ENCODE measurements at places on chromosomes 5 and 9.

DNA sequence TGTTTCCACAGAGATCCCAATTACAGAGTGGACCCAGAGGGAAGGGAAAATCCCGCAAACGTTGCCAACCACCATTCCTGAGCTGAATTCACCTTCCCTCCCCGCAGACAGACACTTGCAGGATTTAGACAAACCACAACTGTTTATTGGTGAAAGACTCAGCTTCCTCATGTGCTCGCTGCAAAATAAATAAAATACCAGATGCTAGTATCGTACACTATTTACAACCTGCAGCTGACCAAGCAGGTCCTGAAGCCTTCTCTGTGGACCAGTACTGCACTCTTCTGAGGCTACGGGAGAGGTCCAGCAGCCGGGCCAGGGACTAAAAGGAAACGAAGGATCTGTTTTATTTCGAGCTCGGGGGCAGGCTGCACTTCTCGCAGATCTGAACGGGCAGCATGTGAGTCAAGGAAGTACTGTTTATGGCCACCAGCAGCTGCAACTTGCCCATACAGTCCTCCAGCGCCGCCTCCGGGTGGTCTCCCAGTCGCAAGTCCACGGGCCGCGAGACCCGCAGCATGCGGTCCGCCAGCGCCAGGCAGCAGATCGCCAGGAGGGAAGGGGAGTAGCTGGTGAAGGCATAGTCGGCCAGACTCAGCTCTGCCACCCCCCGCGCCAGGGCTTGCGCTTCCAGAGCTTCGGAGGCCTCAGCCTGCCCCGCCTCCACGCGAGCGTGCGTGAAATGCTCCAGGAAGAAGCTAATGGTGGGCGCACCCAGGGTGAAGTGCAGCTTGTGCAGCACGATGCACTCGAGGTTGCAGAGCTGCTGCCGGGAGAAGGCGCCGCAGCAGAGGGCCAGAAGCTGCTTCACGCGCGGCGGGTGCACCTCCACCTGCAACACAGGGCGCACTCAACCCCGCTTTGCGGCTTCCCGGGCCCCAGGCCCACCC lies 2.1 kb downstream of the CCNO start:
- H3K4me1 ChIP-seq: peaks cover 37% of the 10 kb centered on the region
- H3K27me3 ChIP-seq: peaks cover 82% of the 10 kb centered on the region
- H3K36me3 ChIP-seq: no peaks in the 10 kb centered on the region
- no peak overlapping the region for H3K27ac ChIP-seq
- DNase-seq: no peak

DNA sequence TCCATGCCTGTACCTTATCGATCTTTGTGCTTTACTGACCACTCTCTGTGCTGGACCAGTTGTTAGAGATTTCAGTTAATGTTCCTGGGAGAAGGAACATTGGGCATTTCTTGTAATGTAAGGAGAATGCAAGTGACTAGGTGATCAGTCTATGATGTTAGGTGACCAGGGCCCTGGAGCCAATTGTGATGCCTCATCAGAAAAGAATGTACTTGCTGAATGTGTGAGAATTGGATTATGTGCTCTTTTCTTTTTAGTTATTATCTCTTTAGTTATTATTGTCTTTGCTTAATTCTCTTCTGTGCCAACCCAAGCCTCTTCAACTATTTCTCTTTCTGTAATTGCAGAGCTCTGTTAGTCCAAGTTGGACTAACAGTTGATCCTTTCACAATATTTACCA lies 92.9 kb downstream of the LRRC70 start:
- H3K27me3 ChIP-seq: no peaks in the 10 kb centered on the region
- H3K4me3 ChIP-seq: no peak overlapping the region
- H3K36me3 ChIP-seq: no peaks in the 10 kb centered on the region
- no peaks in the 10 kb centered on the region for H3K4me1 ChIP-seq
- no peak overlapping the region for H3K27ac ChIP-seq
- no peak for DNase-seq

- no peaks in the 10 kb centered on the region for H3K27me3 ChIP-seq
- no peaks in the 10 kb centered on the region for H3K4me1 ChIP-seq
Measured at GRCh38 chr9:10930081-10930480, 317.3 kb upstream of the PTPRD start.

DNA sequence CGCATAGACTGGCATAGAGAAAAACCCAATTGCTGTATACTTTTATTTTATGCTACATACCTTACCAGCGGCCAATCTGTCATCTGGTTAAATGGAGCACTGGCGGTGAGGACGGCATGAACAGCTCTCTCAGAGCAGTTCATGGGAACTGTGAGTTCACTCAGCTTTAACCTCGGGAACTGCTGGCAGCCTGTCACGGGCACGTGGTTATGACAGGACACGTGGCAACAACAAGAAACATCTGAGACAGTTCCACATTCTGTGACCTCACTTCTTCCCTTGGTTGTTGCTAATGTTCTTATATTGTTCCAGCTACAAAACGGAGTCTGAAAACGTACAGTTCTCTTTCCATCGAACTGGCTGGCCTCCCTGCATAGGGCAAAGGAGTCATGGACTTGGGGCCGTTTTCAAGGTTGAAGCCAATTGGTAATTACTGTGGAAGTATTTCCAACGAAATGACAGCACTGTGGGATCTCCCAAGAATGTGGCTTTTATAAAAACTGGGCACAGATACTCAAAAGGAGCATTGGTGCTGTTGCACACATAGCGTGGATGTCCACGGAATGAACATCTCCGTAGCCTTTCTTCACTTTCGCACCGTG lies 246.3 kb upstream of the DAP start:
- H3K27ac ChIP-seq: no peak overlapping the region
- no peaks in the 10 kb centered on the region for H3K27me3 ChIP-seq
- H3K4me1 ChIP-seq: no peaks in the 10 kb centered on the region
- DNase-seq: no peak
- H3K4me3 ChIP-seq: no peak overlapping the region
- H3K36me3 ChIP-seq: no peaks in the 10 kb centered on the region

- no peaks in the 10 kb centered on the region for H3K36me3 ChIP-seq
- H3K4me1 ChIP-seq: no peaks in the 10 kb centered on the region
- H3K27ac ChIP-seq: no peak overlapping the region
- DNase-seq: no peak
- no peaks in the 10 kb centered on the region for H3K27me3 ChIP-seq
Measured at GRCh38 chr9:99305820-99306811, 84.0 kb downstream of the SEC61B start.

- no peak overlapping the region for H3K4me3 ChIP-seq
- no peaks in the 10 kb centered on the region for H3K36me3 ChIP-seq
Measured at GRCh38 chr9:5850724-5851122, 17.8 kb upstream of the ERMP1 start.

DNA sequence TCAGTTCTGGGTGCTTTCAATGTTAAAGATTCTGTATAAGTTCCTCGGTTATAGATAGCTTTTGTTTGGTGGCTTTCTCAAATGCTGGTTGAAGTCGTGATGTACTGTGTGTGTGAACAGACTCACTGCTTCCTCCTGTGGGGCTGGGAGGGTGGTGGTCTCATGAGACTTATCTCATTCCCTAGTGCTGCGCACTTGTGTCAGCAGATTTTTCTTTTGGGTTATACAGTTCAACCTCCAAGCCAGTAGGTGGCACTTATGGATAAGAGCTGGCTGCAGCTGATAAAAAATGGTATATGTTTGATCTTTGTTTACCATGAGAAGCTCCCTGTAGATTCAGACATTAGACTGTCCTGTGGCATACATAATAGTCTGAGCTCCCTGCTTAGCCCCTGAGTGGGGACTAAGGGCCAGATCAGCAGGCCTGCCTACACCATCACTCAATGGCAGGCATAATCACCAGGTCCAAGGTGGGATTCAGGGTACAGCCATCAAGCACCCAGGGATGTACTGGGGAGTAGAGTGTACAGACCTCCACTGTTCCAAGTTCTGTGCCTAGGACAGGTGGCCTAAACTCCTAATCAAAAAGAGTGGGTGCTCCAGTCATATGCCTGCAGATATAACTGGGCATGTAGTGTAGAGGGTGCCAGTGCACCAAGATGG lies 174.2 kb downstream of the OXCT1 start:
- DNase-seq: no peak
- H3K36me3 ChIP-seq: no peaks in the 10 kb centered on the region
- no peak overlapping the region for H3K4me3 ChIP-seq
- no peak overlapping the region for H3K27ac ChIP-seq

DNA sequence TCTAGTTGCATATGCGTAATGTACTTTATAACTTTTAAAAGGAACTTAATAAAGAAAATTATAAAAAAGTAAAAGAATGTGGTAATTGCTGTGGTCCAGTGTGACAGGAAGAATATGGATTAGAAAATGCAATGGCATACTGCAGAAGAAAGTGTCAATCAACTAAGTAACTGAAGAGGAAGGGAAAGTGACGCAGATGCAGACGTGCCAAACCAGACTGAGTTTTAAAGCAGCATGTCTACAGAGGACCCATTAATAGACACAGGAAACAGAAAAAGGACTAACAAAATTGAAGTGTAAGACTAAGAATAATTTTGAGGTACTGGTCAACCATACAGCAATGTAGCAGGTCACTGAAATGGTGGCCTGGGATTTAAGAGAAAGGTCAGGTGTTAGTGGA lies 73.3 kb downstream of the DPYSL3 start:
- H3K27me3 ChIP-seq: no peaks in the 10 kb centered on the region
- no peak for DNase-seq
- H3K4me3 ChIP-seq: no peak overlapping the region
- no peaks in the 10 kb centered on the region for H3K4me1 ChIP-seq

DNA sequence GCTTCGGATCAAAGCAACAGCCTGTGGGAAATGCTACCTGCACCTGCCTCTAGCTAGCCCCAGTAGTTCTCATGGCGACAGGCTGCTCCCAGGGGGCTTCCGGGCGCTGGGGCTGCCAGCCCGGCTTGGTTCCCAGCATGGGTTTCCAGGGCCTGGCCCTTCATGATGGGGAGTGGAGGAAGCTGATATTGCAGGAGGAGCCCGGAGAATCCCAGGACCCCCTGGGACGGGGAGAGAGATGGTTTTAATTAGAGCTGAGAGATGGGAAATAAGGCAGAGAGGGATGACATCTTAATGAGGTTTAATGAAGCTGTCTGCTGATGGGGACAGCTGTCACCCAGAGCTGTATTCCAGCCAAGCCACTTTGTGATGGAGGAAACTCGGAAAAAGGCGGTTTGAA lies 78.6 kb downstream of the CFAP77 start:
- no peaks in the 10 kb centered on the region for H3K36me3 ChIP-seq
- H3K4me3 ChIP-seq: no peak overlapping the region
- no peak overlapping the region for H3K27ac ChIP-seq
- H3K4me1 ChIP-seq: no peaks in the 10 kb centered on the region
- peaks cover 5% of the 10 kb centered on the region for H3K27me3 ChIP-seq

DNA sequence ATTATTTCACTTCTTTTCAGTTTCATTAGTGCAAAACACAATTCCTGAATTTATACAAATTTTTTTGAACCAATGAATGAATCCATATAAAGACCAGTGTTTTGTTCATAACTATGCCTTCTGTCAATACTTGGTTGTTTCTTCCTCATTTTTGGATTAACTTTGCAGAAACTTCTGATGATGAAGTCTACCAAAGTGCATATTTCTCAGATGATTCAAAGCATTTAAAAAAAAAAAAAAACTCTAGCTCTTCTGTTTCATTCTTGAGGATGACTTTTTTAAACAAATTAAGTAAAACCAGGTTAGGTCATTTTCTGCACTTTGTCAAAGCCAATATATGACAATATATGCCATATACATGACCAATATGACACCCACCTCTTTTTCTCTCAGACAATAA lies 92.6 kb downstream of the CHSY3 start:
- no peak for DNase-seq
- H3K4me1 ChIP-seq: no peaks in the 10 kb centered on the region
- H3K27me3 ChIP-seq: no peaks in the 10 kb centered on the region
- no peak overlapping the region for H3K27ac ChIP-seq

DNA sequence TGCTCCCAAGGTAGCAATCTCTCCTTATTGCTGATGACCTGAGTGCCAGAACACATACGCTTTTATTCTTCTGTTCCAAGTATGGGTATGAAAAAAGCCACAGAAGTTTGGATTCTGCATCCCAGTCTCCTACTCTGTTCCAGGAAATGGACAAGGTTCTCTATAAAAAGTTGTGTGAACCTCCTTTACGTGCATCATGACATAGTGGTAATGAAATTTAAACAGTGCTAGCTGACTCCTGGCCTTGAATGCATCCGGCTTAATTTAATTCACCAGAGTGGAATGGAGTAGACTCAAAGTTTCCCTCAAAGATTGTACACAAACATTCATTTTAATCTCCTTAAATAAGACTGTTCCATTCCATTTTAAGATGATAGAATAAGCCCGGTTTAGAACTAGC lies 68.9 kb downstream of the LURAP1L start:
- no peaks in the 10 kb centered on the region for H3K4me1 ChIP-seq
- H3K36me3 ChIP-seq: no peaks in the 10 kb centered on the region
- H3K27ac ChIP-seq: no peak overlapping the region
- no peak for DNase-seq
- H3K4me3 ChIP-seq: no peak overlapping the region

GRCh38 chr9:115849679-115850412 lies 303.7 kb upstream of the PAPPA start:
- no peak overlapping the region for H3K4me3 ChIP-seq
- no peak overlapping the region for H3K27ac ChIP-seq
- H3K4me1 ChIP-seq: no peaks in the 10 kb centered on the region
- no peaks in the 10 kb centered on the region for H3K27me3 ChIP-seq
- no peak for DNase-seq

- H3K27me3 ChIP-seq: peaks cover 11% of the 10 kb centered on the region
- DNase-seq: no peak
- H3K4me3 ChIP-seq: no peak overlapping the region
- H3K27ac ChIP-seq: no peak overlapping the region
- H3K4me1 ChIP-seq: no peaks in the 10 kb centered on the region
Measured at GRCh38 chr9:89945133-89945532, 340.3 kb downstream of the GADD45G start.

GRCh38 chr5:14580398-14581034 lies 1.1 kb upstream of the OTULINL start:
- no peak overlapping the region for H3K4me3 ChIP-seq
- peaks cover 60% of the 10 kb centered on the region for H3K27me3 ChIP-seq
- no peaks in the 10 kb centered on the region for H3K36me3 ChIP-seq
- peaks cover 21% of the 10 kb centered on the region for H3K4me1 ChIP-seq
- no peak for DNase-seq

DNA sequence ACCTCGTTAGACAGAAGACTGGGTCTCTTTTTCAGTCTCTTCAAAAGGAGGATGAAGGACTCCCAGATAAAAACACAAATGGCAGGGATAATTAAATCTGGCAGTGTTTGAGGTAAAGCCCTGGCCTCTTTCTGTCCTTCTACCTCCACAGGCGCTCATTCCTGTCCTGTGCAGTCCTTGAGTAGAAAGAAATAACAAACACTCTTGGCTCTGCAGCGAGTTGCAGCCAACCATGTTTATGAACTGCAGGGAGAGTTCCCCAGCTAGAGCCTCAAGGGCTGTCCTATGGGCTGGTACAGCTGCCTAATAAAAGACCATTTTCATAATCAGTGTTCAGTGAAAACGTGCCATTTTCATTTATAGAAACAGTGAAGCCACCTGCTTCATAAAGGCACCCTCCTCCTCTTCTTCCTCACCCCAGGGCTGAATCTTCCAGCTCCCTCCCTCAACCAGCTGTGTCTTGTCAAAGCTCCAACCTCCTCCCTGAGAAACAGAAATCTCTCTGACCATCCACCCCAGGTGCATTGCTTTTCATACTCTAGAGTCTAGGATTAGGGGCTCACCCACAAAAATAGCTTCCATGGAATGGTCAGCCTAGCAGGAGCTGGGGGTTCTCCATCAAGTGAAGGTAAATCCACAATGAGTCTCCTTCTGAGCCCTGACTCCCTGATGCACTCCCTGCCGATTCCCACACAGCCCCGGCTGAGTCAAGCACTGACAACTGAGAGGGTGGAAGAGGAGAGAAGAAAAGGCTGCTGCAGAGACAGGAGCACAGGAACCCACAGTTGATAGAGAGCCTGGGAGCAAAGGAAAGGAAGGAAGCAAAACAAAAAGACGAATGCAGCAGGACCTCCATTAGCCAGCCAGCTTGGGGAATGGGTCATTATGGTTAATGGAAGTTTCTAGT lies 150.7 kb downstream of the CMYA5 start:
- no peaks in the 10 kb centered on the region for H3K36me3 ChIP-seq
- H3K4me1 ChIP-seq: no peaks in the 10 kb centered on the region
- H3K27ac ChIP-seq: no peak overlapping the region
- peaks cover 36% of the 10 kb centered on the region for H3K27me3 ChIP-seq
- no peak overlapping the region for H3K4me3 ChIP-seq

All from HepG2 (cell line).